Fibroblast of skin of left biceps (primary cell): ENCODE measurements at places on chromosomes 1 and 21.
A peak's percentile ranks its signal among the peaks of the same experiment; 100 is the strongest.

- DNase-seq, result no peak
Observed at GRCh38 chr21:18443085-18443484, 39.5 kb upstream of the TMPRSS15 start.

DNA sequence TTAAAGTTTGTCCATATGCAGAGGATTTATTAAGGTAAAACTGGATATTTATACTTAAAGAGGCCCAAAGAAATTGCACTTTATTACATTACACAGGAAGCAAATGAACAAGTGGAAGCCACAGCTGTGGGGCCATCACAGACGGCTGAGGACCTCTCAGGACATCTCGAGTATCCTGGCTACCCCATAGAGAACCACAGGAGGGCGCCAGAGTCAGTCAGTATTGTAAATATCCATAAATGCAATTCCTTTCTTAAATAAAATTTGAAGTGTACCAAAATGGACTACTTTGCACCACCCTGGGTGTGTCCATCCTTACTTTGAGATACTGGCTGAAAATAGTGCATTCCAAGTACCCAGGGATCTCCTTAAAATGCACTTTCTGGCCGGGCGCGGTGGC lies 257.2 kb downstream of the MRPL39 start:
- no peak for DNase-seq

DNA sequence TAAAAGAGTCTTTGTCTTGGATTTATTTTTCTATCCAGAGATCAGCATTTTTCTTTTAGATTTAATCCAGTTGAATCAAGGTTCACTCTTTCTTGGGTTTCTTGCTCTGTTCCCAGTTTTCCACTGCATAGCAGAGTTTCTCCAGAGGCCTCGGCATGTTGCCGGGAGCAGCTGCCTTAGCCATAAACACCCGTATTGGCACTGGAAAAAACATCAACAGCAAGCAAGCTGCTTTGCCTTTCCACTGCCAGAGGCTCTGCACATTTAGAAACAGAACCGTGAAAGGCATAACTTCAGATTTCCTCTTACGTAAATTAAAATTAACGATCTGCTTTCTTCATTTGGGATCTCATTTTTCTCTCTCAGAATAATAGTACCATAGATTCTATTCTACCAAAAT lies 181.8 kb upstream of the L1TD1 start:
- DNase-seq, result no peak

- no peak for DNase-seq
Observed at GRCh38 chr1:202710070-202711045, at the start of gene SYT2. Gene SYT2, minus strand, starts transcription at chr1:202710454. Its CDS starts 104,682 bp downstream, at chr1:202605772.

- no peak for DNase-seq
Observed at GRCh38 chr1:18527921-18528320, 47.2 kb downstream of the KLHDC7A start.

DNA sequence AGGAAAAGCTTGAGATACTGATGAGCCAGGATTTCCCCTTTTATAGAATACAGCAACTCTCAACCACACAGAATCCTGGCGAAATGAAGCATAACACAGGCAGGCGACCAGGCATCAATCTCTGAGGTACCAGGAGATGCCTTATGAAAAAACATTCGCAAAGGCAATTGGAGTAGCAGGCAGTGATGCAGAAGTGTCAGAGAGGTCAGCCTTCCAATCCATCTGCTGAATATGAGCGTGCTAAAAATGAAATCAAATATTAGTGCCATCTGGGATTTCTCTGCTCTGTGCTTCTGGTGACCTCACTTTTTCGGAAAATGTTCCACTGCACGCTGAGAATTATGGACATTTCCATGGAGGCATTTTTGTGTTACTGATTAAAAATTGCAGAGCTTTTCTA lies 258.8 kb downstream of the VAV3 start:
- DNase-seq, result no peak

GRCh38 chr21:32378956-32379355 lies 13.9 kb downstream of the URB1 start:
- DNase-seq, result no peak

GRCh38 chr1:49026230-49026811 lies 249.6 kb upstream of the BEND5 start:
- no peak for DNase-seq

- DNase-seq, result no peak
Observed at GRCh38 chr1:102032534-102032933, 35.8 kb upstream of the OLFM3 start.

- no peak for DNase-seq
Observed at GRCh38 chr1:40301541-40302299, 15.4 kb downstream of the COL9A2 start.

- DNase-seq, result no peak
Observed at GRCh38 chr21:17731554-17731953, 87.6 kb downstream of the C21orf91 start.

GRCh38 chr1:240217403-240217802 lies 125.7 kb downstream of the FMN2 start:
- DNase-seq, result peak; percentile 60

DNA sequence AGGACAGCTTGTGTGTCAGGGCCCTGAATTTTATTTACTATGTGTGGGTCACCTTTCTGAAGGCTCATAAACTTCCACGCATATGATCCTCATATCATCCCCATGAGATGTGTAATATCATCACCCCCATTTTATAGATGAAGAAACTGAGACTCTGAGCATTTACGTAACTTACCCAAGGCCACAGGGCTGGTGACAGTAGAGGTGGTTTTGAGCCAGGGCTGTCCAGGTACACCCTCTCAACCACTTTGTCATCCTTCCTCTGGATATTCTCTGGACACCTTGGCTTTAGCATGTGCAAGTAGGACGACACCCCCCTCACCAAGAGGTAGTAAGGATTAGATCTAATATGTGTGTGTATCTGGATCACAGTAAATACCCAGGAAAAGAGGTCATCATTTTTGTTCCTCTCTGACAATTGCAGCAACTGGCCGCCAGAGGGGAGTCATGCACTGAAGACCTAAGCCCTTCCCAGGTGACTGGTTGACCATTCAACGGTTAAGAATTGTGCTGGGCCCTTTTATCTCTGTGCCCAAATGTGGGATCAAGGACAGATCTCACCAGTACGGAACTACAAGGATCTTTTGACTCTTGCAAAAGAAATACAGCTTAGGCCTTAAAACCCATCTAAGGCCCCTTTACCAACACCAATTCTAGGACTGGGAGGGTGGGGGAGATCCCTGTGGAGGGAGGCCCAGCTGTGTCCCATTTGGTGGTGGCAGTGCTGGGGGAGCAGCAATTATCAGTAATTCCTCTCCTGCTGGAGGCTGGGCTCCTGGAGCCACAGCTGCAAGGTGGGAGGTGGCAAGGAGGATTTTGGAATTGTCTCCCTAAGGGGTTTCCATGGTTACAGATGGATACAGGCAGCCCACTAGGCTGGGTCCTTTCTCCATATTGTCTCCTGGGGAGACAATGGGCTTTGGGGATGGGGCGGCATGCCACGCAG lies 13.7 kb upstream of the E2F2 start:
- DNase-seq, result no peak

- DNase-seq, result no peak
Observed at GRCh38 chr1:92473781-92474495, 12.8 kb downstream of the GFI1 start.

DNA sequence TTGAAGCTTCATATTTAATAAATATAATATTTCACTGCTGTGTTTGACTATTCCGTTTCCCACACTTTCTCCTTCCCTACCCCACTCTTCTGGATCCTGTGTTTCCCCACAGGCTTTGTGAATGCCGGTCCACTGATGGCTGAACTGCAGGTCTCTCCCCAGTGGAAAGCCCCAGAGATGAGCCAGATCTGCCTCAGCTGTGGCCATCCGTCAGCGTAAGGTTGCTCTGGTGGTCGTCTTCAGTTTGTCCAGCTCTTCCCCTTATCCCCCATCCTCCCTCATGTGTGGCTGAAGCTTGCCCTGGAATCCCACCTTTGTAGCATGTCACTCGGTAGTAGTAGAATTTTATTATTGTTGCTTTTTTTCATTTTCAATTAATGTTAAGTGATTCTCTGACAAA lies 11.4 kb downstream of the SMAP2 start:
- DNase-seq, result no peak

GRCh38 chr1:172283766-172284165 lies 136.7 kb upstream of the C1orf105 start:
- DNase-seq, result no peak

- no peak for DNase-seq
Observed at GRCh38 chr1:85494074-85494903, 29.3 kb upstream of the DDAH1 start.

- no peak for DNase-seq
Observed at GRCh38 chr21:41451753-41452676, 26.0 kb downstream of the MX1 start.

DNA sequence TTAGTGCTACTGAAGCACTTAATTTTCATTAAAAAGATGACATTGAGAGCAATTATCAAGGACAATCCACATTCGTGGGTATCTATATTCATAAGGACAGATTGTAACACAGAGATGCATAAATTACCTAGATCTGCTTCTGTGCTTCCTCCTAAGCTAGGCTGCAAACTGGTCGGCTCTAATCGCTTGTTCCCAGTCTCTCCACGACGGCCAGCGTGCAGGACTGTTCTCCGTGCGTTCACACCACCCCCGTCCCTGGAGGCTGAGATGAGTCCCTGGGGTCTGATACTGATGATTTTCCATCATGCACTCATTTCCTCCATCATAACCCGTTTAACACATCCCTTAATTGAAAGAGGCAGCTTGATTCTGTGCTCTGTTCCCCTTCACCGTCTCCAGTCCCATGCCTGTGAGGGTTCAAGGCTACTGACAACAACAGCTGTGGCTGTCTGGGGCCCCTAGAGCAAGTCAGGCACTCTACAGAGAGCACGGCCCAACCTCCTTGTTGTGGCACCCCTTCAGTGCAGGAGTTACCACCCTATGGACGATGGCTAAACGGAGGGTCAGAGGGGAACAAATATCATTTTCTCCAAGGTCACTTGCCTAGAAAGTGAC lies 469.6 kb downstream of the NPHP4 start:
- DNase-seq, result no peak

- DNase-seq, result peak; percentile 34
Observed at GRCh38 chr1:156445789-156446263, 54.7 kb downstream of the MEF2D start.

DNA sequence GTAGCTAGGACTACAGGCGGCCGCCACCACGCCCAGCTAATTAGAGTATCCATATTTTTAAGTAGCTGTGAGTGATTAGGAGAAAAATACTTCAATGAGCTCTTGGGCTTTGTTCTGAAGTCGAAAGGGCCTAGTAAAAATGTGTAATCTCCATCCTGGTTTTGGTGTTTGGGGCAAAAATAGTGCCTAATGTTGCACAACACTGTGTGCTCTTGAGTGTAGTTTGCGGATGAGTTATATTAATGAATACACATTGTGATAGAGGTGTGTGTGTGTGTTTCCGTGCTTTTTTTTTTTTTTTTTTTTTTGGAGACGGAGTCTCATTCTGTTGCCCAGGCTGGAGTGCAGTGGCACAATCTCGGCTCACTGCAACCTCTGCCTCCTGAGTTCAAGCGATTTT lies 6.3 kb upstream of the ARID1A start:
- no peak for DNase-seq

- no peak for DNase-seq
Observed at GRCh38 chr1:225890346-225891228, 1.6 kb upstream of the LEFTY1 start.

- DNase-seq, result no peak
Observed at GRCh38 chr1:28071813-28072212, 16.6 kb downstream of the EYA3 start.

GRCh38 chr1:9078015-9078751 lies 8.7 kb upstream of the SLC2A5 start:
- no peak for DNase-seq

DNA sequence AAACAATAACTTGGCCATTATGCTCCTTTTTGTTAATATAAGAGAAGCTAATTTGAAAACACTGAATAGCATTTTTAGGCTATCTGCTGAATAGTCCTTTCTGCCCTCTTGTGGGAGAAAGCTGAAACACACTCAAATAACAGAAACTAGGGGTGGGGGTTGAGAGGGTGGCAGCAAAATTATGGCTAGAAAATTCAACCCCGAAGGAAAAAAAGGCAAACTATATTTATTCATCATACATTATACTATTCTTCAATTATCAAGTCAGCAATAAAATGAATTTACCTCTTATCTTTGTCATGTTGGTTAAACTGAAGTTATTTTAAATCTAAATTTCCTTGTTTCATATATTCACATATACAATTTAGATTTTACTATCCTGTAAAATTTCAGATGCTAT lies 255.9 kb downstream of the FAF1 start:
- DNase-seq, result no peak

GRCh38 chr1:22470227-22470626 lies 18.6 kb downstream of the ZBTB40 start:
- DNase-seq, result no peak

- no peak for DNase-seq
Observed at GRCh38 chr1:59605184-59605583, 209.6 kb upstream of the HOOK1 start.

DNA sequence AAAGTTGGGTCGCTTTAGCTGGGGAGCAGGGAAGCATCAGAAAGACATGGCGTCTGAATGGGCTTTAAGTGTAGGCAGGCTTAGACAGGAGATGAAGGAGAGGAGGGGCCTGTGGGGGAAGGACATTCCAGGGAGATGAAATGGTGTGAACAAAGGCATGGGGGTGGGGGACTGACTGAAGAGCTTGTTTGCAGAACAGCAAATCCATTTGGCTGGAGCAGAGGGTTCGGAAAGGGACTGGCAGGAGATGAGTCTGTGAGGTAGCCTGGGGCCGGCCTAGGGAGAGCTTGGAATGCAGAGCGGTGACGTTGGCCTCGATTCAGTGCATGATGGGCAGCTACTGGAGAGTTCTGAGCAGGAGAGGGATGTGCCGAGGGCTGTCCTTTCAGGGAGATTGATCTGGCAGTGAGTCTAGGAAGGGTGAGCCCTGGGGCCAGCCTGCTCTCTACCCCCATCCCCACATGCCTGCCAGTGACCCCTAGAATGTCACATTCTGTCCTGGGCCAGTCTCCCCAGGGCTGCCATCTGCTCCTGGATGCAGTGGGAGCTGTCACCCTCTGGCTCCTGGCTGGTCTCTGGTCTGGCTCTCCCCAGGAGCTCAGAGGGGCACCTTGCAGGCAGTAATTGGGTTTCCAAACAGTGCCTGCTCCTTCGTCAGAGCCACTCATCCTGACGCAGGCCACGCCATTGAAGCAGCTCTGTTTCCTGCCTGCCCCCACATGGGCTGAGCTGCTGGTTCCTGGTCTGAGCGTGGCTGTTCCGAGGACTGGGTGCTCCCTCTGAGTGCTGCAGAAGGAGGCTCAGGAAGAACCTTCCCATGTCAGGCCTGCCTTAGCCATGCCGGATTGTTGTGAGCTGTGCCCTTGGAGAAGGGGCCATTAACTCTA lies 22.3 kb upstream of the TMEM222 start:
- DNase-seq, result peak; percentile 99

DNA sequence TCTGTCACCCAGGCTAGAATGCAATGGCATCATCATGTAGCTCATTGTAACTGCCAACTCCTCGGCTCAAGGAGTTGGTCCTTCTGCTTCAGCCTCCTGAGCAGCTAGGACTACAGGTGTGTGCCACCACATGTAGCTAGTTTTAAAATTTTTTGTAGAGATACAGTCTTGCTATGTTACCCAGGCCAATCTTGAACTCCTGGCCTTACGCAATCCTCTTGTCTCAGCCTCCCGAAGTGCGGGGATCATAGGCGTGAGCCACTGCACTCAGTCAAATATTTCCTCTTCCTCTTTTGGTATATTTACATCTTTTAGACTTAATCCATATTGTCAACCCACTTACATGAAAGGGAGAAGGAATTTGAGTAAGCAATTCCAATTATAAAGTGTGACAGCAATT lies 121.1 kb downstream of the EVI5 start:
- no peak for DNase-seq
